ENCODE measurements at places on chromosomes 13 and 19.

- DNase-seq: peak; percentile 66
Measured at GRCh38 chr13:43986421-43986981, 106.8 kb downstream of the LACC1 start.

- no peak for DNase-seq
Measured at GRCh38 chr13:27036236-27036981, 135.2 kb downstream of the USP12 start.

GRCh38 chr19:23561341-23561740, 125.7 kb downstream of the ZNF675 start:
- DNase-seq: no peak

- no peak for DNase-seq
Measured at GRCh38 chr13:44676534-44676933, 100.4 kb upstream of the TSC22D1 start.

DNA sequence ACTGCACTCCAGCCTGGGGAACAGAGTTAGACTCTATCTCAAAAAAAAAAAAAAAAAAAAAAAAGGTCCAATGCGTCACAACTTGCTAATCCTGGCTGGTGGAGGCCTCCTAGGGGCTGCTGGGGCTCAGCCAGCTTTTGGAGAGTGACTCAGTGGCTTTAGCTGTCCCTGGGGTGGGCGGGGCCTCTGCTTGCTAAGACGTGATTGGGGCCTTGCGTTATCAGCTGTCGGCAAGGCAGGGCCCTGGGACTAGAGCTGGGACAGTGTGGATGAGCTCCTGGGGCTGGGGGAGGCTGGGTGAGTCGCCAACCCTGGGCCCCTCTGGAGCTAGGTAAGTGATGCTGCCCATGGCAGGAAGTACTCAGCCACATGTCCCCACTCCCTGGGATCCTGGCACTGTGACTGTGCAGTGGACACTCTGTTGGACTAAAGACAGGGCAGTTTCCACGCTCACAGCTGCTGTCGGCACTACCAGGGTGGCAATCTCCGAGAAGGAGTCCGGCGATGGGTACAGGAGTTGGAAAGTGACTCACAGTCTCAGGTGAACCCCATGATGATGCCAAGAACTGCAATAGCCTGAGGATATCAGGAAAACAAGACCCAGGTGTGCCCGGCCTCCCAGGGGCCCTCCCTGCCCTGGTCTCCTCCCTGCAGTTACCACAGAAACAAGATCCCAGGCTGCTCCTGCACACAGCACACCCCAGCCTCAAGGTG, 32.2 kb downstream of the F2RL3 start:
- no peak for DNase-seq

GRCh38 chr19:6225232-6225865, 54.4 kb downstream of the MLLT1 start:
- no peak for DNase-seq

- no peak for DNase-seq
Measured at GRCh38 chr13:108383667-108384066, 114.1 kb downstream of the TNFSF13B start.

DNA sequence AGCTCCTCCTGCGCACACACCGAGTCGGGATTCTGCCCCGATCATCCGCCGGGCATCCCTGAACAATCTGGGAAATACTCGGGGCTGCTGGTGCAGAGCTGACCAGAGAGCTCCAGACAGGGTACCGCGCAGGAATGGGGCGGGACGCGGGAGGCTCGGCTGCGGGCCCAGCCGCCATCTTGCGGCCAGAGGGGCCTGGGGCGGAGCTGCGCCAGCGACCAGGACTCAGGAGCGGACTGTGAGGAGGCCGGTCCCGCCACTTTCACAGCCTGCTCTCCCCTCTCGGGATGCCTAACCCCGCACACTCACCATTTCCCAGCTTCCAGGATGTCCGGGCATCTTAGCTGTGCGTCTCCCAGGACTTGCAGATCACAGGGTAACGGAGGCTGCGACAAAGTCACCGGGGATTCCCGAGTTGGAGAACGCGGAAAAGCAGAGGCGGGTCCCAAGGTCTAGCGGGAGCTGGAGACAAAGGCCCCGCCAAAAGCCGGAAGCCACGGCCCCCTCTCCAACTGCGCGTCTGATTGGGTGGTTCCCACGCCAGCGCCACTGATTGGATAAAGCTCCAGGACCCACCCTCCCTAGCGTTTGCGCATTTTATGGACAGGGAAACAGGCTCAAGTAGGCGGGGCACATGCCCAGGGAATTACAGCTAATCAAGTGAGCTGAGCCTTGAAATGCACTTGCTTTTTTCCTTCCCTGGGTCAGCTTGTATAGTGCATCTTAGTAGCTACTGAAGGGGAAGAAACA, 15.8 kb upstream of the ZNF43 start:
- peak; percentile 82 for DNase-seq

- DNase-seq: no peak
Measured at GRCh38 chr19:18647371-18647767, 10.5 kb downstream of the KLHL26 start.
